ENCODE measurements at places on chromosomes 7 and 10.

- DNase-seq: no peak
Measured at GRCh38 chr10:73812657-73813056, 1.3 kb upstream of the NDST2 start.

- no peak for DNase-seq
Measured at GRCh38 chr7:38448054-38448453, 174.6 kb upstream of the TARP start.

DNA sequence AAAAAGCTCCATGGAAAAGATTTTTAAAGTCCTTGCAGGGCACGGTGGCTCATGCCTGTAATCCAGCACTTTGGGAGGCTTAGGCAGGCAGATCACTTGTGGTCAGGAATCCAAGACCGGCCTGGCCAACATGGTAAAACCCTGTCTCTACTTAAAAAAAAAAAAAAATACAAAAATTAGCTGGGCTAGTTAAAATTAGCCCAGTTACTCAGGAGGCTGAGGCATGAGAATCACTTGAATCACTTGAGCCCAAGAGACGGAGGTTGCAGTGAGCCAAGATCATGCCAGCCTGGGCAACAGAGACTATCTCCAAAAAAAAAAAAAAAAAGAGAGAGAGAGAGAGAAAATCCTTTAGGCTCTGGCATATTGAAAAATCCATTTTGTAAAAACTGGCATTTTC lies 61.9 kb downstream of the CCDC6 start:
- DNase-seq: no peak

- DNase-seq: no peak
Measured at GRCh38 chr7:36644625-36645422, 79.5 kb downstream of the AOAH start.

DNA sequence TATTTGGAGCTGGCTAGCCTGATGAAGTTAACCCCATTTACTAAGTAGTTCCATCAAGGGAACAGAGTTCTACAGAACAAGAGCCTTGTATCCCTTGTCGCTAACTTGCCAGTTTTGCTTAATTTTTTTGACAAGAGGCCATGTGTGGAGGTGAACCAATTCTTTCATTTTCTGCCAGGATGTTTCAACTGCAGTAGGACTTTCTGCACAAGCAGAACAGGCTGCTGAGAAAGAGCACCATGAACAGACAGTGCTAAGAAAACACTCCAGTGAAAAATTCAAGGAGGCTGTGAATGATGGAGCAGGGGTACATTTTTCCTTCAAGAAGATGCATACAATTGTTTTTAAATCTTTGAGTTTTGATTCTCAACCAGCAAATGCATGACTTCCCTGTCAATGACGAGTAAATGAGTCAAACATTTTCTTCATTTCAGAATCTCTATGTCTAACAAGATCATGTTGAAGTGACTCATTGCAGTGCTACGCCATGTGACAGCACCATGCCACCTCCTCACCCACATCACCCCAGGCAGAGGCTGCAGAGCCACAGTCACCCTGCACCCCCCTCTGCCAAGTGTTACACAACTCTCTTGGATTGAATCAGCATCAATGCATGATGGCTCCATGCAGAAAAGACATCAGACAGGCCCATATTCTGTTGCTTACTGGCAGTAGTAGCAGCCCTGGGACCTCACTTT lies 193.1 kb downstream of the COBL start:
- DNase-seq: peak; percentile 92

All from kidney capillary endothelial cell (primary cell).